Activated T-helper 9 cell treated with anti-CD3 and anti-CD28 coated beads, Interleukin-2, amount 50 U/mL, for 16 hours (primary cell): ENCODE measurements at places on chromosomes 6 and 20.

- DNase-seq = no peak
Observed at GRCh38 chr20:7291323-7291943, 523.9 kb downstream of the BMP2 start.

GRCh38 chr20:23632711-23633573 is 4.8 kb downstream of the CST3 start:
- DNase-seq = no peak

- no peak for DNase-seq
Observed at GRCh38 chr6:139126255-139126654, 8.6 kb upstream of the HECA start.

- DNase-seq = no peak
Observed at GRCh38 chr6:149990661-149991471, 27.1 kb downstream of the ULBP1 start.

DNA sequence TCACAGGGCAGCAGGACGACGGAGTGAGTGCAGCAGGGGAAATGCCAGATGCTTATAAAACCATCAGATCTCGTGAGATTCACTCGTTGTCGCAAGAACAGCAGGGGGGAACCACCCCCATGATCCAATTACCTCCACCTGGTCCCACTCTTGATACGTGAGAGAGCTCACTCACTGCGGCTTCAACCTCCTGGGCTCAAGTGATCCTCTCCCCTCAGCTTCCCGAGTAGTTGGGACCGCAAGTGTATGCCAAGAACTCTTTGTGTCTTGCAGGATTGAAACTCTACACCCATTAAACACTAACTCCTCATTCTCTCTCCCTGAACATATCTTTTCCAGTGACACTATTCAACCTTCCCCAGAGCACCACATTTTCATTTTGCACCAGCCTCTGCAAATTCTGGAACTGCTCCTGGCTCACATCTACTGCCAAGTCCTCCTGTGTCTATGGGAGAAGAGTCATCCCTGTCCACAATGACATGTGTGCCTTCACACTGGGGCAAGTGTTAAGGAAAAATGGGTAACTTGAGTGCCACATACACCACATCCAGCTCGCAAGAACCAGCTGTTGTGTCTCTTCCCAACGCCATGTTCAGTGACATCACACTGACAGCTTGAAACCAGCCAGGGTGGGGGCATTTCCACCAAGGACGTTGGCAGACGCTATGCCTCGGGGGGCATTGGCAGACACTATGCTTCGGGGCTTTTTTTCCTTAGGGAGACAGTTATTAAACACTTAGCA is 14.7 kb upstream of the TAF4 start:
- DNase-seq = no peak

DNA sequence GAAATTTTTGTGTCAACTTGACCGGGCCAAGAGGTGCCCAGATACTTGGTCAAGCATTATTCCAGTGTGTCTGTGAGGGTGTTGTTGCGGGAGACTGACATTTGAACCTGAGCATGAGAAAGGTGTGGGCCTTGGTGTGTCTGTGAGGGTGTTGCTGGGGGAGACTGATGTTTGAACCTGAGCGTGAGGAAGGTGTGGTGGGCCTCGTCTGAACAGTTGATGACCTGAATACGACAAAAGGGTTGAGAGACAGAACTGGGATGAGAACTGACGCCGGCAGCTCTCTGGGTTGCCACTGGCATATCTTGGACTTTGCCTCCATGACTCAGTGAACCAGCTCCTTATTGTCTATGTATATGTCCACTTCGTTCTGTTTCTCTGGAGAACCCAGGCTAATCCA is 240.5 kb downstream of the ERMARD start:
- DNase-seq = no peak

DNA sequence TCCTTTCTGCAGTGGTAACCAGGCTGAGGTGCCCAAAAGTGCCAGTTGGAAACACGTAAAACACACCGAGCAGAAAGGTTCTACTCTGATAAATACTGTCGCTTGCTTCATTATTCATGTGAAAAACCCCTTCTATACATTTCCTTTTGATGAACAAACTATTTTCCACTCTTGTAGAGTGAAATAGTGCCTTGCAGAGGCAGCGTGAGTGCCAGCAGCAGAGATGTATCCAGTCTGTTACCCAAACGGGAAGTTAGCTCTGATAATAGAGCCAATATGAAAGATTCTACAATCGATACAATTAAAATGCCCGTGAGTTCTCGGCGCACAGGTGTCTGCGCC is 1.5 kb downstream of the ZBTB46 start:
- DNase-seq = no peak

DNA sequence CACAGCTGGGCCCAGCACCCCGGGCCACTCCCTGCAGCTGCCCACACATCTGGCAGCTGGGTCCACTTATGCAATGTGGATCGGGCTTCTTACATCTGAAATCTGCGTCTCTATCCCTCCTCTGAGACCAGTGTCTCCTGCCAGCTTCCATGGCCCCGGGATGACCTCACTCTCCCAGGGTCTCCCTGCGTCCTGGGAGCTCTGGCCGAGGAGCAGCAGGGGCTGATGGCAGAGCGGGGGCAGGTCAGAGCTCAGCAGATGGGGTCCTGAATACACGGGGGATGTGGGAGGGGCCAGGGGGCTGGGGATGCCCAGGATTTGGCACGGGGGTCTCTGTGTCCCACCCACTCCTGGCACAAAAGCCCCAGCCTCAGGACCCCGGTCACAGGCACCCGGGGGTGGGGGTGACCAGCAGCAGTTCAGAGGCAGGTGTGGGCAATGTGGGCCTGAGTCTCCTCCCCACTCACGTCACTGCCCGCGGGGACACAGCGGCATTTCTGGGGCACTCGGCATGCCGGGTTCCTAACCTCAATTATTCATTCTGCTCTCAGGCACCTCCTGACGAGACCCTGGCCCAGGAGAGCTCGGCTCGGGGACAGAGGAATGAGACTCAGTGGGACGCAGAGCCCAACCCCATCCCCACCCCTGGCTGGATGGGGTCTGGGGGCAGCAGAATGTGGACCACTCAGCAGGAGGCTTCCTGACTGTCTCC is 16.4 kb downstream of the CHRNA4 start:
- no peak for DNase-seq

- no peak for DNase-seq
Observed at GRCh38 chr6:44457596-44457995, 70.1 kb downstream of the CDC5L start.

- no peak for DNase-seq
Observed at GRCh38 chr20:63658749-63659187, 656 bp downstream of the RTEL1 start.

- DNase-seq = no peak
Observed at GRCh38 chr20:44891826-44892225, 6.3 kb downstream of the YWHAB start.

- no peak for DNase-seq
Observed at GRCh38 chr6:1312203-1312472, 240 bp downstream of the FOXQ1 start.

GRCh38 chr6:126657561-126658175 is 317.8 kb downstream of the CENPW start:
- DNase-seq = no peak

DNA sequence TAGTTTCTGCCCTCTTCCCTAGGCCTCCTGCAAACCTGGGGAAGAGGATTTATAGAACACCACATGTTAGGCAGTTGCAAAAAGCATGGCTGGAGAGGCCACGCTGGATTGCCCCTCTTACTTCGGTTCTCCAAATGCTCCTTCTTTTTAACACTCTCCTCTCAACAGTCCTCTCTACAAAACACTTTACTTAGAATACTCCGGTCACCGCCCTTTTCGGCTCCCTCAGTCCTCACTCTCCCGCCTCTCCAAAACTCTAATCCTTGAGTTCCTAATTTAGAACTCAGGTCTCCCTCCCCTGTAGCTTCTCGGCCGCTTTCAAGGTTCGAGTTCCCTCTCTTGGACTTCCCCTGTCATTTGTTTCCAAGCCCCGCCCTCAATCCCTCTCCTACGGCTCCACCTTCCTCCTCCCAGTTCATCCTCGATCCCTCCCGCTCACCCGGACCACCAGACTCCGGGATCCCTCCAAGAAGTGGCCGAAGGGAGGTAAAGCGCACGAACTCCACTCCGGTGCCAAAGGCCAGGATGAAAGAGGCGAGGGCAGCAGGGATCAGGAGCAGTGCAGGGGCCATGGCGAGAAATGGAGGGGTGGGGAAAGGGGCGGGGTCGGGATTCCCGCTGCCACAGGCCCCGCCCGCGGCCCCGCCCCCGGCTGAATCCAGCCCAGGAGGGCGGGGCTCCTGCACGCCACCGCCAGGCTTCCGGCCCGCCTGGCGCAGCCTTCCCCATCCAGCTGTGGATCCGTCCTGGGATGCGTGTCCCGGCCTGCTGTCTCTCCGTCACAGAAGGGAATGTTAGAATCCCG is at the start of gene NRM:
TSS of gene NRM (minus strand) at position 582 of the 805 bp plus-strand sequence. CDS start at position 572, 10 bp downstream.
- DNase-seq = peak; percentile 71

DNA sequence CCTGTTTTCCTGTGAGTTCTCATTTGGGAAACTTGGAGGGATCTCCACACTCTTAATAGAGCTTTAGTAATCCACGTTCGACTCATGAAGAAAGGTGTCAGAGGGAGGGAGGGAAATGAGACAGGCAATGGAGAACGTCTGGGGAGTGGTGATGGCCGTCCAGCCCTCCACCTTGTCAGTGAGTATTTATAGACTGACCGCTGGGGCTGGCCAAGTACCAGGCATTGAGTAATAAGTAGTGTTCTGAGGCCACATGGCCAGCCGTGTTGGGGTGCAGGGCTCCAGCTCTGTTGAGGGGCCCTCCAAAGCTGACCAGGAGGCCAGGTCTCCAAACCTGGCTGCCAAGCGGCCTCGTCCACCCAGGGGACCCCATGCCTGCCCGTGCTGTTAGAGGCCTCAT is 11.3 kb upstream of the DSN1 start:
- DNase-seq = no peak

GRCh38 chr6:41204156-41204555 is 3.2 kb upstream of the TREML2 start:
- no peak for DNase-seq

DNA sequence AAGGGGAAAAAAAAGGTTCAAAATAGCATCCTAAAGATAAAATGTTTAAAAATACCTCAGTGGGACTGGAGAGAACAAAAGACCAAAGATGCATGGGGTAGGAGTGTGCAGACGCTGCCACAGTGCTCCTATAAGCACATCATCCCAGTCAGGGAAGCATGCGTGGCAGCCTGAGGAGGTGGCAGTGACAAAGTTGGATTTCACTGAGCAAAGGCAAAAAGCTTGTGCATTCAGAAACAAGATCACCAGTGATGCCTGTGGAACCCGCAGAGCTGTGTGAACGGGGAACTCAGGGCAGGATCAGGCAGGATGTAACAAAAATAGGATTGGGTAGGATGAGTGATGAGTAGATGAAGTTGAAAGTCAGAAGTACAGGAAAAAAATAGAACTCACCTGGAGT is 116.1 kb downstream of the RIMS1 start:
- no peak for DNase-seq

- DNase-seq = no peak
Observed at GRCh38 chr20:38631155-38632022, 29.8 kb downstream of the ARHGAP40 start.

GRCh38 chr6:25692472-25692871 is 40.5 kb downstream of the SCGN start:
- DNase-seq = no peak

- DNase-seq = no peak
Observed at GRCh38 chr20:10848810-10849370, 175.1 kb upstream of the JAG1 start.

DNA sequence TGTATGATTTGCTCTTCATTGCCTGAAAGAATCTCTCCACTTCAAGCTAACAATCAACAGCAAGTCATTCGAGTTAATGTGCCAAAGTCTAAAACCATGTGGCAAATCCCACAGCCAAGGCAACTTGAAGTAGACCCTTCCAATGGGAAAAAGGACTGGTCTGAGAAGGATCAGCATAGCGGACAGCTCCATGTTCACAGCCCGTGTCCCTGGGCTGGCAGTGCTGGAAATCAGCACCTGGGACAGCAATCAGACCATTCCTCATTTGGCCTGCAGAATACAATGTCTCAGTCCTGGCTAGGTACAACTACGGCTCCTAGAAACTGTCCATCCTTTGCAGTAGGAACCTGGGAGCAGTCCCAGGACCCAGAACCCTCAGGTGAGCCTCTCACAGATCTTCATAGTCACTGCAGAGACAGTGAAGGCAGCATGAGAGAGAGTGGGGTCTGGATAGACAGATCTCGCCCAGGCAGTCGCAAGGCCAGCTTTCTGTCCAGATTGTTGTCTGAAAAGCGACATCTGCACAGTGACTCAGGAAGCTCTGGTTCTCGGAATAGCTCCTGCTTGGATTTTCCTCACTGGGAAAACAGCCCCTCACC is 1.1 kb downstream of the GJA10 start:
- no peak for DNase-seq

DNA sequence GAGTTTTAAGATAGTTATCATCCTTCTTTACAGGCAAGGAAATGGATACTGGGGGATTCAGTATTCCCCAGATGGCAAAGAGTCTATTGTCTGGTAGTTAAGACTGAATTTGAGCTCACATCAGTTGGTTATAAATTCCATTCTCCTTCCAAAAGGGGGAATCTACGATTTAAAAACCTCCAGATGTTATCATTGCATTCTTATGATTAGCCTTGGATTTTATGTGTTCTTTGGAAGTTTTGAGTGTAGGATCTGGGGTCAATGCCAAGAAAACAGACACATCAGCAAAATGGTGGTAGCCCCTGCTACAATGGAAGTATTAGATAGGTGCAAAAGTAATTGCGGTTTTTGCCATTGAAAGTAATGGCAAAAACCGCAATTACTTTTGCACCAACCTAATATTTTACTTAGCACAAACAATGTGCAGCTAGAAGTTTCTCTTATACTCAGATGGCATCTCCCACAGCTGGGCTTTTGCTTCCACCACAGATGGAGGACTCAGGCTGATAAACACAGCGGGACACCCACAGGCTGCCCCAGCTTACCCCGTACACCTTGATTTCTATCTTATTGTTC is 168.2 kb upstream of the RIN2 start:
- DNase-seq = no peak

- DNase-seq = no peak
Observed at GRCh38 chr6:161850562-161850961, 576.7 kb upstream of the AGPAT4 start.

GRCh38 chr6:32415521-32416019 is 8.6 kb upstream of the BTNL2 start:
- peak; percentile 59 for DNase-seq

GRCh38 chr6:42333612-42334011 is 116.0 kb upstream of the MRPS10 start:
- DNase-seq = no peak

DNA sequence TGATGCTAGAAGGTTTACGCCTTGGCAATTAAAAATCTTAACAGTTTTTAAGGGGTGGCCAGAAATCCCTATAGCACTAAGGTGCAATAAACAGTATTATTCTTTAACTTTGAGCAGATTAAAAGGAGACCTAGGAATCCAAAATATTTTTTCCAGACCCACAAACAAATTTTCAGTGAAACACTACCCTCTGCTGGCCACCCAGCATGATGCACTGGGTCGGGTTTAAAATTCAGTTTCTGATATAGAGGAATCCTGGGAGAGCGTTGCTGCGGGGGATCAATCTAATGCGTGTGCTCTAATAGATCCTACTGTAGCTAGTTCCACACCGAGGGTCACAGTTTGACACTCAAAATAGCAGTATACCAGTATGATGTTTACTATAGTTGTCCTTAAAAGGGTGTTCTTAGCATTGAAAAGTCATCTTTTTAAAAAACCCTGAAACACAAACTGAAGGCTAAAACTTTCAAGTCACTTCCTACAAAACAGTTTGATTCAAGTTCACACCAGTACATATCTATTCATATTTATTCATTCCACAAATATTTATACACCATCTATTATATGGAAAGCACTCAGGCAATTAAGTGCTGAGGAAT is 10.2 kb downstream of the UBE3D start:
- DNase-seq = no peak

GRCh38 chr6:91664327-91664959 is 1077.6 kb upstream of the MAP3K7 start:
- no peak for DNase-seq

GRCh38 chr6:164286011-164286410 is 871.5 kb downstream of the QKI start:
- no peak for DNase-seq
